Placental pericyte (primary cell): ENCODE measurements at places on chromosomes 13 and 19. TPM values are rescaled to one million over a fixed set of nuclear protein-coding genes. Genes with fewer than 3 reads are reported as not detected.

The FAM124A gene
- total RNA-seq: 0.22 and 1.4 TPM in 2 replicates

The THSD1 gene
- total RNA-seq: 1.3 and 9.6 TPM in 2 replicates

The TPTE2 gene
- 0.22 TPM in 1 of 2 replicates, not detected in the other for total RNA-seq

The MADCAM1 gene
- total RNA-seq: 0.22 TPM in 1 of 2 replicates, not detected in the other

The SOX1 gene
- not detected in 2 replicates for total RNA-seq

The MBD3L2 gene
- not detected in 2 replicates for total RNA-seq

The FAM216B gene
- total RNA-seq: not detected in 2 replicates

The ZNF653 gene
- 6.6 and 7.0 TPM in 2 replicates for total RNA-seq
